ENCODE measurements at places on chromosomes 13 and 19. TPM values are rescaled to one million over a fixed set of nuclear protein-coding genes. Genes with fewer than 3 reads are reported as not detected.

DNA sequence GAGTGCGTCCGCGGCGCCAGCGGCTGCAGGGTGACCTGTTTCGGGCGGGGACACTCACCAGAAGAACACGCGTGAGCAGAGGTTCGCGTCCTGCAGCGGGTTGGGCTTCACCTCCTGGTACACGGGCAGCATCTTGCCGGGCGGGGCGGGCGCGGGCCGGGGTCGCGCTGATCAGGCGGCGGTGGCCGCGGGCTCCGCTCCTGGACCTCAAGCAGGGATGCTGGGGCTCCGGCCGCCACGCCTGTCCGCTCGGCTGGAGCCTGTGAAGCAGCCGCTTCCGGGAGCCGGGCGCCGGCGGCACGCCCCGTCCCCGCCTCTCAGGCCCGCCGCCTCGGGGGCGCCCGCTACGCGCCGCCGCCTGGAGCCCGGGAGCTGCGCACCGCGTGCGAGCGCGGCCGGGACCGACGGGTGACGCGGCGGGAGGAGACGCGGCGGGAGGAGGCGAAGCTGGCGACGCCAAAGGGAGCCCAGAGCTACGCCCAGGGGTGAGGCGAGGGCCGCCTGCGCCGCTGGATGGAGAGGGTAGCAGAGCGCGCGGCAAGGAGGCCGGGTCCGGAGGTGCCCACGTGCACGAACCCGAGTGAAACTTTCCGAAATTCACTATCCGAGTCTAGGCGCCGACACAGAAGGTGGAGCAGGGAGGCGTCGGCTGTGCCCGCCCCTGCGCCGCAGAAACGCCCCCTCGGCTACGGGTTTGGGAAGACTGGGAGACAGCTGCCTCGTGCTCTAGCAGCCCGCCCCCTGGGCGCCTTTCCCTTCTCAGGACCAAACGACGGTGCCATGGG, at the start of gene ABCC4:
TSS of gene ABCC4 (minus strand) at position 269 of the 785 bp plus-strand sequence. CDS start at position 132, 137 bp downstream.
- H3K27me3 ChIP-seq, result no peaks in the 10 kb centered on the region
- H3K36me3 ChIP-seq, result no peaks in the 10 kb centered on the region
- peak within 1 kb of the TSS; percentile 40 for H3K27ac ChIP-seq
- peaks cover 18% of the 10 kb centered on the region for H3K4me1 ChIP-seq
- peak within 1 kb of the TSS; percentile 91 for H3K4me3 ChIP-seq

- peaks cover 4% of the 10 kb centered on the region for H3K36me3 ChIP-seq
- H3K27me3 ChIP-seq, result no peaks in the 10 kb centered on the region
- DNase-seq, result no peak
- H3K4me3 ChIP-seq, result peak overlapping the region; percentile 92
Observed at GRCh38 chr19:35267353-35267817, 1.4 kb upstream of the USF2 start.

- no peak overlapping the region for H3K27ac ChIP-seq
- DNase-seq, result no peak
- no peaks in the 10 kb centered on the region for H3K27me3 ChIP-seq
Observed at GRCh38 chr19:58497634-58498170, 14.1 kb downstream of the SLC27A5 start.

DNA sequence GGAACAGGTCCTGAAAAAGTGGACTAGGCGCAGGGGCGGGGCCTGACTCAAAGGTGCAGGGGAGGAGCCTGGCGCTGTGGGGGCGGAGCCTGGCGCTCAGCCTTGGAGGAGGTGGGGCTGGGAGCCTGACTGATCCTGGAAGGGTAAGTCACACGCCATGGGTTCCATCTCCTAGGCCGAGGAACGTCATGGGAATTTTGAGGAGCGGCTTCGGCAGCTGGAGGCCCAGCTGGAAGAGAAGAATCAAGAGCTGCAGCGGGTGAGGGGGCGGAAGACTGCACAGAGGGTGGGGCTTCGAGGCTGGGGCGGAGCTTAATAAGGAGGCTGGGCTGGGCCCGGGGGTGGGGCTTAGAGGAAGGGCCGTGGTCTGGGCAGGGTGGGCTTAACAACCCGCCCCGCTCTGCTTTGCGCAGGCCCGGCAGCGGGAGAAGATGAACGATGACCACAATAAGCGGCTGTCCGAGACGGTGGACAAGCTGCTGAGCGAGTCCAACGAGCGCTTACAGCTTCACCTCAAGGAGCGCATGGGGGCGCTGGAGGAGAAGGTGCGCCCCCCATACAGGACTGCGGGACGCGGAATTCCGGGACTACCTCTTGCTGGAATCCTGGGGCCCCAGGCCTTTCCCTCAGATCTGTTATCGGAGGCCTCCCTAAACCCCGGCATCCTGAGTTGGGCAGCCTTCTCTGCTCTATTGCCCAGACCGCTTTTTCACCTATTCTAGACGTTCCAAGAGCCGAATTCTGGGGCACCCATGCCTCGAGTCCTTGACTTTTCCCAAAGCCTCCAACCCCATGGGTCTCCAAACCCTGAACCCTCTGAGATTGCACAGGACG, 14.5 kb downstream of the PPFIA3 start:
- no peak overlapping the region for H3K27ac ChIP-seq
- H3K4me1 ChIP-seq, result peaks cover 14% of the 10 kb centered on the region
- H3K4me3 ChIP-seq, result peak overlapping the region; percentile 74

DNA sequence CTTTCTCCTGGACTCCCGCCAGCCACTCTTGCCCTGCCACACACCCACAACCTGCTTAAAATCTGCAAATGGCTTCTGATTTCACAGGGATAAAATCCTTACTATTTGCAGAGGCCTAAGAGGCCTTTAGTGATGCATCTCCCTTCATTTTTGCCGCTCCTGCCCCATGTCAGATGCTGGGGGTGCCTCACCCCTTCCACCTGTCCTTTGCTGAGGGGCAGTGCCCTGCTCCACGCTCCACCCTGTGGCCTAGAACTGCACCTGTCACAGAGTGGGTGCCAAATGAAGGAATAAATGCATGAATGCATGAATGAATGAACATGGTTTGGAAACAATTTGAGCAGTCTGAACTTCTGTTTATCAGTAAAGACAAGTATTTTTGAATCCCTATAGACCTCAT, 34.1 kb upstream of the UQCRFS1 start:
- H3K27ac ChIP-seq, result no peak overlapping the region
- H3K27me3 ChIP-seq, result peaks cover 26% of the 10 kb centered on the region
- no peak for DNase-seq
- H3K4me3 ChIP-seq, result no peak overlapping the region

DNA sequence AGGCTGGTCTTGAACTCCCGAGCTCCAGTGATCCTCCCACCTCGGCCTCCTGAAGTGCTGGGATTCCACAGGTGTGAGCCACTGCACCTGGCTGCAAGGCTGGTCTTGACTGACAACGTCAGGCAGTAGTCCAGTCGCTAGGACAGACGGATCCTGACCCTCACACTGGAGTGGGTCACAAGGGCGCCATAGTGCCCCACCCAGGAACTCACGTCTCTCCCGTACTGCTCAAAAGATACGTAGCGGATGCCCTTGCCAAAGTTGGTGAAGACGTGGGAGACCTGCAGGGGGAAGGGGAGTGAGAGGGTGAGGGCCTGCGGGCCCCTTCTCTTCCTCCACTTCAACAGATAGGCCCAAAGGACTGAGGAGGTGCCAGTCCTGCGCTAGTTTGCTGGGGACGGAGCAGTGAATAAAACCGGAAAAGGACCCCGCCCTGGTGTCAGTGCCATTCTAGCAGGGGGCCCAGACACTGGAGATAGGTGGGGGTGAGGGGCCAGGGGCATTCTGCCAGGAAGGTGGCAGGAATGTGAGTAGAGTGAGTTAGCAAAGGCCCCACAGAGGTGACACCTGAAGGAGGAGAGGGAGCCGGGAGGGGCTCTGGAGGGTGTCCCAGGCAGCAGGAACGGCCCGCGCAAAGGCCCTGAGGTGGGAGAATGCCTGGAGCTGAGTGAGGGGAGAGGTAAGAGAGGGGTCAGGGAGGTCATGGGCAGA, 11.9 kb downstream of the MRPS12 start:
- no peaks in the 10 kb centered on the region for H3K36me3 ChIP-seq
- DNase-seq, result no peak
- peaks cover 4% of the 10 kb centered on the region for H3K4me1 ChIP-seq
- peaks cover 5% of the 10 kb centered on the region for H3K27me3 ChIP-seq

DNA sequence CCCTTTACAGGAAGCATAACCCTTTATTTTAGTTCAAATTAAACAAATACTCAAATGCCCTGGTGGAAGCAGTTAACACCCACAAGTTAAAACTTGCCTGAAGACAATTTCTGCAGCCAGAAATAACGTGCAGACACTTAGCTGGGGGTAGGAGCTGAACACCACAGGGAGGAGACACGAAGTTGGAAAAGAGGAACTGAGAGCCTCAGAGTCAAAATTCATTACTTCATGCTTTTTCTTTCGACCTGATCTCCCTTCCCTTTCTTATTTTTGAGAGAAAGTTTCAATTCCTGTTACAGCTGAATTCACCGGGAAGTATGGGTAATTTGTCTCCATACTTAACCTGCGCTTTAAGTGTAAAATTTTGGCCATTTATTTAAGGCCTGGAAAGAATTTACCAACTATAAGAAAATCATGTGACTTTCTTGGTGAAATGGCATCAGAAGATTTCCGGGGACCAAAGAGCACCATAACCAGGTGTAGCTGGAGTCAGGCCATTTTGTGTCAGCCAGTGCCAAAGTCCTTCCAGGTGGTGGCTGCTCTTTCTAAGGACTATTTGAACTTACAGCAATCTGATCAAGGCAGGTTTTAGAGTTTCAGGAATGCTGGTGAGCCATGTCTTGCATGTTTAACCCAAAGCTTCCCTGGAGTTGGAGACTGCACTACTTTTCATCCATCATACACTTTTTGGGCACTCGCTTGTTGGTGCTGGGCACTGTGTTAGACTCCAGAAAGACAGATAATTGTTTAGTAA, 46.5 kb upstream of the RCBTB2 start:
- peaks cover 7% of the 10 kb centered on the region for H3K27me3 ChIP-seq
- H3K36me3 ChIP-seq, result peaks cover 4% of the 10 kb centered on the region
- DNase-seq, result no peak
- H3K27ac ChIP-seq, result peak overlapping the region; percentile 50
- no peak overlapping the region for H3K4me3 ChIP-seq
- peaks cover 33% of the 10 kb centered on the region for H3K4me1 ChIP-seq

Gene ERVV-1
- not detected for total RNA-seq
